ENCODE measurements at places on chromosomes 4 and X.
A peak's percentile ranks its signal among the peaks of the same experiment; 100 is the strongest.

GRCh38 chr4:184347251-184348239 lies 126.8 kb downstream of the IRF2 start:
- peak; percentile 12 for DNase-seq

GRCh38 chr4:187903700-187904099 lies 91.9 kb upstream of the ZFP42 start:
- no peak for DNase-seq

GRCh38 chr4:181006499-181007260 lies 1236.5 kb upstream of the TENM3 start:
- no peak for DNase-seq

- no peak for DNase-seq
These were observed 11.2 kb downstream of the FAM9C start for GRCh38 chrX:13033193-13033592.

DNA sequence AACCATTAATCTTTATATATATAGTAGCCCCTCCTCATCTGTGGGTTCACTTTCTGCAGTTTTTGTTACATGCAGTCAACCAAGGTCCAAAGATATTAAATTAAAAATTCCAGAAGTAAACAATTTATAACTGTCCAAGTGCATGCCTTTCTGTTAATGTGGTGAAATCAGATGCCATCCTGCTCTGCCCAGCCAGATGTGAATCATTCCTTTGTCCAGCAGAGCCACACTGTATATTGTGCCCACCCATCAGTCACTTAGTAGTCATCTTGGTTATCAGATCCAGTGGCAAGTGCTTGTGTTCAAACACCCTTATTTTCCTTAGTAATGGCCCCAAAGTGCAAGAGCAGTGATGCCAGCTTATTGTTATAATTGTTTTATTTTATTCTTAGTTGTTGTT lies 17.2 kb upstream of the PRDM5 start:
- DNase-seq: no peak

- no peak for DNase-seq
These were observed 63.4 kb downstream of the SMAD1 start for GRCh38 chr4:145545031-145545430.

DNA sequence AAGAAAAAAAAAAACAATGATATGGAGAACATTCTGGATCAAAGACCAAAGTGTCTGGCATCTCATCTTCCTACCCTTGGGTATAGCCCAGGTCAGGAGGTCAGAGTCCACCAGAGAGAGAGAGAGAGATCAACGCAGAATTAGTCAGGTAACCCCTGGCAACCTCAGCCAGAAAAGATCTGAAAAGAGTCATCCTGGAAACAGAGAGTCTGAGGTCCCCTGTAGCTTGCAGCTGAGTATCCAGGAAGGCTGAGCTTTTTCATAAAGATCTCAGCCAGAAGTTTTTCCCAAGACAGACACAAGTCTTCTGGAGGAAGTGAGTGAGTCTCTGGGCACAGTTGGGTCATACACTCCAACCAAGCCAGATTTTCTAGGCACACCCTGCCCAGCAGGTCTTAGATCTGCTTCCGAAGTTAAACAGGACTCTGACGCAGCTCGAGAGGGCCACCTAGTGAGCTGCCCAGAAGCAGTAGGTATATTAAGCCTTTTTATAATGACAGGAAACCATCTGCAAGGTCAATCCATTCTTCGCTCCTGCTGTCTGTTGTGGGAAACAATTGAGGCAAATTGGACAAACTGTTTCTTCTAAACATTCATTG lies 35.7 kb downstream of the ACE2 start:
- peak; percentile 1 for DNase-seq

DNA sequence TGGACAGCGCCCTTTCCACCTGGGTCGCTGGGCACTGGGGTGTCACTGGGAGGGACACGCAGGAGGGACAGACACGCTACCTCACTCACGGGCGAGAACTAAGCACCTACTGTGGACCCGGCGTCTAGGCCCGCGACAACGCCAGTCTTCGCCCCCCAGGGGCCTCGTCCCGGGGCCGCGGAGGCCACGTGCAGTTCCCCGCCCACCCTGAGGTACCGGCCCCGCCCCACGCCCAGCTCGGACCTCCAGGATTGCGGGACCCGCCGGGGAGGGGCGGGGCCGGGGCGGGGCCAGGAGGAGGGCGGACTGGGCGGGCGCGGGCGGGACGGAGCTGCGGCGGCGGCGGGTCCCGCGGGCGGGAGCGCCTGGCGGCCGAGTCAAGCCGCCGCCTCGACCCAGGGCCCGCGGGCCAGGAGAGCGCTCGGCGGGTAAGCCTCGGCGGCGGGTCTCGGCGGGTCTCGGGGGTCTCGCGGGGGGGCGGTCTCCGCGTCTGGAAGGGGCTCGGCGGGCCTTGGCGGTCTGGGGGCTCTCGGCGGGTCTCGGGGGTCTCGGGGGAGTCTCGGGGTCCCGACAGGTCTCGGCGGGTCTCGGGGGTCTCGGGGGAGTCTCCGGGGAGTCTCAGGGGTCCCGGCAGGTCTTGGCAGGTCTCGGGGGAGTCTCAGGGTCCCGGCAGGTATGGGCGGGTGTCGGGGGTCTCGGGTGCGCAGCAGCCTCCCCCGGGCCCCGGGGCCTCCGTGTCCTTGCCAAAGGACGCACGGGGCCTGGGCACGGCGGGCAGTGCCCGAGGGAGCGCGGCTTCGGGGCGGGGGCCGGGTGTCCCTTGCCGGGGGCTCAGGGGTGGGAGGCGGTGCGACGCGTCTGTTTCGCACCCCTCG lies at the start of gene SH3BP2:
Gene SH3BP2 (plus strand): TSS at position 375 of the 875 bp plus-strand sequence. CDS start 27,533 bp downstream, outside the sequence.
- DNase-seq: peak; percentile 77

DNA sequence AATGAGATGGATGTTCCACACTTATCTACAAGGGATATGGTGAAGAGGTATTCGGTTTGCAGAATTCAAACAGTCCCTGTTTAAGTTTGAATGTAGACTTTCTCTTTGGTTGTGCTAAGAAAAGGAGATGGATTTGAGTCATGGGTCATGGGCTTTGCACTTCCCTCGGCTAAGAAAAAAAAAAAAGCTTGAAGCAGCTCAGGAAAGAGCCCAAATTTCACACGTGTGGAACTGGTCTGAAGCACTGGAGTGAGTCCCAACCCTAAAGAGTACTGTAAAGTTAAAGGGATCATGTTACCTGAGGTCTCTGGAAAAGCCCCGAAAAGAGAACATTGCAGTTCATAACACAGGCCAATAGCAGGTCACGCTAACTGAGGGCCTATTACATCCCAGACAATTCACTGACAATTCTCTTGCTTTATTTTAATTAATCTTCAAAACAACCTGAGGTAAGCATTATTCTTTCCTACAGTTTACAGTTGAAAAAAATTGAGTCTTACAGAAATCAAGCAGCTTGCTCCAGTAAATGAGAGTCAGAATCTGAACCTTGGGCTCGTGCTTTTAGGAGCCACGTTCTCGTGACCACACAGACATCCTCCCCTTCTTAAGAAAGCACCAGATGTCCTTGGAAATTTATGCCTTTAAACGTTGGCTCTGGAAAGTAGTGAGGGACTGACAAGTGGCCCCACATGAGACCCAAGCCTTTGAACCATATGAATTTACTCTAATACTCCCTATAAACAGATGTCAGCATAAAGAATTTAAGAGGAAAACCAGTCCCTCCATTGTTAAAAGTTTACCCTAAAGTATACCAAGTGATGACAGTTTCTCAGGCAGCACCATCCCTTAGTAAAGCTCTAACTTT lies 89.3 kb downstream of the MAD2L1 start:
- DNase-seq: no peak

GRCh38 chr4:78254893-78255292 lies 197.8 kb downstream of the FRAS1 start:
- DNase-seq: no peak

GRCh38 chr4:44629280-44629866 lies 22.1 kb downstream of the YIPF7 start:
- peak; percentile 62 for DNase-seq

- DNase-seq: no peak
These were observed at the start of gene GABRE for GRCh38 chrX:151974336-151975227. Gene GABRE, minus strand, starts transcription at chrX:151974676. Its CDS starts 51 bp downstream, at chrX:151974625.

GRCh38 chrX:29308726-29309125 lies 721.5 kb downstream of the IL1RAPL1 start:
- no peak for DNase-seq

GRCh38 chr4:85798012-85798770 lies 323.2 kb downstream of the ARHGAP24 start:
- no peak for DNase-seq

GRCh38 chrX:127459790-127460189 lies 592.4 kb downstream of the ACTRT1 start:
- DNase-seq: no peak

DNA sequence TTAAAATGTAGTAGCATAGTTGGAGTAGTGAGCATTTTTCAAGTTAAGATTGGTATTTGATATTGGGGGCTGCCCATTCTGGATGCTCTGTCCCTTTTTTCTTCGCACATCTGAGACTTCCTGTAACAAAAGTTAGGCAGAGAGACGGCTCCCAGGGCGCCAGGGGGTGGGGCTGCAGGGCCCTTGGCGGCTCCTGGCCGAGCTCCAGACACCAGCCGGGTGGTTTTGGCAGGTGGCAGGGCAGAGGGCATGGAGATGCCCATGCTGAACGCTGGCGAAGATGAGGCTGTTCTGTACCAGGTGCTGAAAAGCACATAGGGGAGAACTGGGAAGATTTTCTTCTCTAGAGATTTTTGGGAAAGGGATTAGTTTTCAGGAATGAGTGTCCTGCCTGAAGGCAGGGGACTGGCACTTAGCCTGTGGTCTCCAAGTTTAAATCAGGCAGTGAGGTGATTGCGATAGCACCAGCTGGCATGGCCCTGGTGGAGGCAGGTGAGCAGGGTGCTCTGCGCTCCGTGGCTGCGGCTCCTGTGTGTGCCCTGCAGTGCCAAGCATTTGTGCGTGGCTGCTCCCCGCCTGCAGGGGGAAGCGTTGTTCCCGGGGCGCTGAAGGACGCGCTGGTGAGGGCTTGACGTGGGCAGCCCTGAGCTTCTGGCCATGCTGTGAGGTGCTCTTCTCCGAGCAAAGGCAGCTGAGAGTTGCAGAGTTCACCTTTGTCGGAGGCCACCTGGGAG lies 23.6 kb upstream of the HGFAC start:
- no peak for DNase-seq

- peak; percentile 64 for DNase-seq
These were observed 10.7 kb downstream of the SEPTIN6 start for GRCh38 chrX:119682019-119682989.

GRCh38 chr4:38902695-38903094 lies 35.1 kb downstream of the FAM114A1 start:
- DNase-seq: peak; percentile 58

DNA sequence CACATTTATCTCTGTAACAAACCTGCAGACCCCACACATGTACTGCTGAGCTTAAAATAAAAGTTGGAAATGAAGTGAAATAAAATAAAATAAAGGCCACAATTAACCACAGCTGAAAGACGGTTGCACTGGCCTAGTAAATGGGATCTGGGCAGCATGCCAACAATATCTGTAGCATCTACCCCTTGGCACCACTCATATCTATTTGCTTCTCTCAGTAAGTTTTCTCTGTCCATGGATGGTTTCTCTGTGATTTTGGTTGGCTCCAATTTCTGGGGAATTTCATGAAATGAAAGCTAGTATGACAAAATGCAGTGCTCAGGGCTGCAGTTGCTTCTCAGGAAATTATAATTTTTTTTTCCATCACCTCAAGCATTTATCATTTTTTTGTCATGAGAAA lies 172.0 kb upstream of the IL15 start:
- no peak for DNase-seq

GRCh38 chr4:41318839-41319530 lies 62.3 kb downstream of the UCHL1 start:
- no peak for DNase-seq

- DNase-seq: no peak
These were observed 24.4 kb upstream of the SLC25A43 start for GRCh38 chrX:119374736-119375135.

DNA sequence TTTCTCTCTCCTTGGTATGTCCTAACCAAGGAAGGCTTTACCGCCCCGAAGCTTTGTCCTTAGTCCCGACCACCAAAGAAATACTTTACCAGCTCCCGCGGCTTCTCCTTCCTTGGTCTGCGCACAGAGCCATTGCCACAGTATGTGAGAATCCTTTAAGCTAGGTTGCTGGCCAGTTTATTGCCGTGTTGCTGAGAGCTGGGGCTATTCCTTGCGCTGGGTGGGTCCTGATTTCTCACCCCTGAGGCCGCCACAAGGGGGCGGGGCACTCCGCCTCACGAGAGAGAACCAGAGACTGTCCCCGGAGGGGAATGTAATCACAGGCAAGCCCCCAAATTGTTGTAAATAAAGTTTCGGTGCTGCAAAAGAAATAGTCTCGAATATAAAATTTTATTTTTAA lies 331.0 kb upstream of the PCDH10 start:
- DNase-seq: no peak

GRCh38 chrX:113594123-113594841 lies 753.7 kb upstream of the AMOT start:
- DNase-seq: no peak

DNA sequence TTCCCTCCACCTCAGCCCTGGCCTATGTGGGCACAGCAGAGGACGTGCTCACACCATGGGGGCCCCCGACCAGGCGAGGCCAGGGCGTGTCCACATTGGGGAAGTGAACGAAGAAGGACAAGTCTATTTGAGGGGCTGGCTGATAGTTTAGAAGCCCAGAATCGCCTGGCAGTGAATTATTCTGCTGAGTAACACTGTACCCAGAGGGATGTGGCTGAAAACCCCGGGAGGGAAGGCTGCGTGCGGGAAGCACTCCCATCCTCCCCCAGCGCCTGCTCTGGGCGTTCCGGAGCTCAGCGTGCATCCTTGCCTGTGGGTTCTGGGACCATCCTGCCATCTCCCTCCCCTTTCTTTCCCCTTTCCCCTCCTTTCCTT lies 66.6 kb downstream of the TRMT44 start:
- DNase-seq: no peak

- no peak for DNase-seq
These were observed 452.5 kb downstream of the IL15 start for GRCh38 chr4:142088906-142089305.

- DNase-seq: no peak
These were observed 18.9 kb upstream of the MSMO1 start for GRCh38 chr4:165308606-165309005.

DNA sequence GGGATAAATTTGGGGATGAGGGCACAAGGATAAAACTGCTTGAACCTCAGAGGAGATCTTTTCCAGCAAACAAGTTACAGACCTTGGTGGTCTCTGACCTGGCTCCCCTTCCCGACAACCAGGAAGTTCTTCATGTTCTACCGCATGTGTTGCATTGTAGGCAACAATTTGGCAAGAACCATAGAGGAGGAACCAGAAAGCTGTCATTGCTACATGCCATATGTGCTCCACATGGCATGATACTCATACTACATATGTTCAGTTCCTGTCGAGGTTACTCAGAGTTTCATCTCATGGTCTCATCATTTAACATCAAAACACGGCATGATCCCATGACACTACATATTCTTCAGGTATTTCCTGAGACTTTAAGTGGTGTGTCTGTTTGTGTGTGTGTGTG lies 235.9 kb downstream of the OR13H1 start:
- DNase-seq: no peak

DNA sequence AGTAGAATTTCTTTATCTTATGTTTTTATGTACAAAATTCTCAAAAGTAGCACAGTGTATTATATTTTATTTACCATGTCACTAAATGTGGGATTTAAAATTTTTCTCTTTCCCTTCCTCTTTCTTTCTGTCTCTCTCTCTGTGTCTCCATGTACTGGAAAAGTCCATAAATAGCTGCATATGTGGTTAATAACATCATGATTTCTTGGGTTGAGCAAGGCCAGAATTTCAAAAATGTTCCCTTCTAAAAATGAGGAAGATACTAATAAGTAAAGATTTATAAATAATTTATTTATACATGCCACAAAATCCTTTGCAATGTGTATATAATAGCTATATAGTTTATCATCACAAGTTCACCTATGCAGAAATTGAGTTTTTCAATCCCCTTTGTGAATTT lies 29.1 kb upstream of the DKK2 start:
- DNase-seq: no peak

Data from CD4-positive, alpha-beta T cell treated with Interleukin-21 for 1 hour (primary cell).